ENCODE measurements at places on chromosomes 3 and 15. TPM values are rescaled to one million over a fixed set of nuclear protein-coding genes. Genes with fewer than 3 reads are reported as not detected.
A peak's percentile ranks its signal among the peaks of the same experiment; 100 is the strongest.

Gene CDHR4
- total RNA-seq: not detected

Gene CASR
- not detected for total RNA-seq

Gene DUT
- 108 TPM for total RNA-seq

Gene MYZAP
- total RNA-seq: 18.8 TPM

Gene CCDC39
- not detected for total RNA-seq

Gene FBXW12
- total RNA-seq: not detected

Gene KLHL40
- total RNA-seq: not detected

Gene SMCO1
- total RNA-seq: not detected

Gene RGMA
- 3.6 TPM for total RNA-seq

Gene FMN1
- 1.3 TPM for total RNA-seq

Gene TRPM1
- total RNA-seq: not detected

Gene ERC2
- total RNA-seq: not detected

GRCh38 chr15:62456011-62456920, 291.2 kb upstream of the C2CD4B start:
- no peak for DNase-seq

DNA sequence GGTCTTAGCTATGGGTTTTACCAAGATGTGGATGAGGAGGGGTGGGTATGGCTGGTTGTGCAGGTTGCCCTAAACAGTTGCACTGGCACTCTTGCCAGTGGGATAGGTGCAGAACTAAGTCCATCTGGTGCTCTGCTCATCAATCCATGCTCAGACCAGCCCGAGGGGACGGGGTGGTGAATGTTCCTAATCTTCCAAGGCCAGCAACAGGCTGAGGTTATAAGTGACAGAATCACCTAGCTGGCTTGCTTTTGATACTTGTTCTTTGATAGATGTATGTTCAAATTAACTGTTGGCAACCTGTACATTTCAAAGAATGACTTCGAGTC, 53.5 kb upstream of the CCR2 start:
- no peak for DNase-seq

DNA sequence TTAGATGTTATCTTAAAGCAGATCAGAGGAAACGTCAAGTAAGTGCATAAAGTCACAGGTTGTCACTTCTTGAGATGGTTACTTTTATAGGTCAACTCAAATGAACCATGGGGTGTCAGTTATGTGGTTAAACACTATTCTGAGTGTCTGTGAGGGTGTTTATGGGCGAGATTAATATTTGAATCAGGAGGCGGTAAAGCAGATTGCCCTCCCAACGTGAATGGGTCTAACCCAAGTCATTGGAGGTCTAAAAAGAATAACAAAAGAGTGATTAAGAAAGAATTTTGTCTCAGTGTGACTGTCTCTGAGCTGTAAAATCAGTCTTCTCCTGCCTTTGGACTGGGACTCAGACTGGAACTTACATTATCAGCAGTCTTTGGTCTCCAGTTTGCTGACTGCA, 977.5 kb downstream of the NAALADL2 start:
- DNase-seq: no peak

GRCh38 chr15:88450125-88450798, 16.9 kb downstream of the MRPL46 start:
- peak; percentile 36 for DNase-seq

GRCh38 chr3:39401983-39402382, 4.5 kb upstream of the RPSA start:
- DNase-seq: no peak

DNA sequence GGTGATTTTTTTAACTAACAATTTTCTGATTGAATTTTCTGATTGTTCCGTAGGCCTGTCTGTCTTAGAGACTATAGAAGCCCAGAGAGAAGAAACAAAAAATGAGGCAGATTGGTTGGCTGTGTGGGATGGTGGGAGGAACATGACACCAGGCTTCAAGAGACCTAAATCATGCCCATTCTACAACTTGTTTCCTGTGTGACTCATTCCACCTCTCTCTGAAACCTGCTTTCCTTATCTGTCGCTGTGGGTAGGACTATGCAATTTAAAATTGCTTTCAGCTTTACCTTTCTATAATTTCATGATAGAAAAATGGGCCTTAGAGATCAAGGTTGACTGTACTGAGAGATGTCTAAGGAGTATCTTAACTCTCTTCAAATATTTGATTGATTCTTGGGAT, 44.5 kb downstream of the OXNAD1 start:
- DNase-seq: no peak

DNA sequence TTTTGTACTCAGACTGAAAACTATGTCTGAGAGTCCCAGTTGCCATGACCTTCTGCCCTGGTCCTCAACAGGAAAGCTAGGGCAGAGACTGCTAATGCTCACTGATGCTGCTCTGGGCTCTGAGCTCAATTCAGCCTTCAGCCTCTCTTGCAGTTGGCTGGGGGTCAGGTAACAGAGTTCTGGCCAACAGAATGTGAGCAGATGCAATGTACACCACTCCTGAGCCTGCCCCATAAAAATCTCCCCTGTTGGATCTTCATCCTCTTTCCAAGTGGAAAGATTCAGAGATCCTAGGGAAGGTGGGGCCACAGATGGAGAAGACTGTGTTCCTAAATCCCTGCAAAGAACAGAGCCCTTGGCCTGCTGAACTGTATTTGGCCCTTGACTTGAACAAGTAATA, 87.8 kb downstream of the PDZRN3 start:
- peak; percentile 65 for DNase-seq

DNA sequence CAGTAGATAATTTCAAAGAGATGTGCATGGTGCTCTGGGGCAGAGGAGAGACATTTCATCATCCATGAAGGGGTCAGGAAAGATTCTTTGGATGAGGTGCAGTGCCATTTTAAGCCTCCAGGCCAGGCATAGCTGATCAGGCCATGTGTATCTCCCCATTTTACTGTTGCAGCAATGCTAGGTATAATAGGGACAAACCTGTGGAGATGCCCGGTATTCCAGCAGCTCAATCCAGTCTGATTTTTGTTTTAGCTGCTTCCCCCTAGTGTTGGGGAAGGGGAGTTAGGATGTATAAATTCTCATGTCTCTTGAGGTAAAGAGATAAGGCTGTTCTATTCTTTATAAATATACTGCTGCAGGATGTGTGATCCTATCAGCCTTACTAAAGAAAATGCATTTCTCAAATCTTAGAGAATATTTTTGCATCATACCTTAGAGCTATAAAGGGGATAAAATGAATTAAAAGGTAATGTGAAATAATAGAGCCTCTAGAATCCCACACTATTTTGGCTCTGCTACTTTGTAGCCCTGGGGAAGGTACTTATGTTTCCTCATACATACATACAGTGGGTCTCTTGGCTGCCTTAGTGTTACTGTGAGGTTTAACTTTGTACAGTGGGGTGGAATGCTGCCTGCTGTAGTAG, 5.2 kb downstream of the CDV3 start:
- DNase-seq: no peak

GRCh38 chr15:64883100-64883581, 28.6 kb upstream of the ANKDD1A start:
- DNase-seq: no peak

GRCh38 chr3:32435911-32436815, 44.5 kb downstream of the CMTM7 start:
- DNase-seq: no peak

DNA sequence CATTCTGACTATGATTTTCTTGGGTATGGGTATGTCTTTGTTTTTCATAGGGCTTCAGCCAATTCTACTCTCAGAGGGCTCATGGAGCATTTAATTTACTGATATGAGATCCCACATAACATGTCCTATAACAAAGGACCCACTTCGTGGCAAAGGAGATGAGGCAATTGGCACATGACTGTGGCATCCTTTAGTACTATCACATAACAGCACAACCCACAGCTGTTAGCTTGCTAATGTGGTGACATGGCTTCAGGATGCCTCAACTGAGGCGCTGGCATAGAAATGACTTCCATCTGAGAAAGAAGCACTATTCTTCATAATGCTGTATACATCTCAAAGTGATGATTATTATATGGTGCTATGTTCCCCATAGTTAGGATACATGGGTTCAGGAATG, 48.1 kb upstream of the RFX7 start:
- DNase-seq: no peak

GRCh38 chr3:25854635-25855034, 64.7 kb downstream of the OXSM start:
- DNase-seq: no peak

GRCh38 chr3:101077361-101078011, 84.3 kb upstream of the ABI3BP start:
- DNase-seq: no peak

- DNase-seq: no peak
Measured at GRCh38 chr3:48528754-48529153, 24.8 kb upstream of the SHISA5 start.

- no peak for DNase-seq
Measured at GRCh38 chr3:32797776-32798175, 20.0 kb upstream of the TRIM71 start.

DNA sequence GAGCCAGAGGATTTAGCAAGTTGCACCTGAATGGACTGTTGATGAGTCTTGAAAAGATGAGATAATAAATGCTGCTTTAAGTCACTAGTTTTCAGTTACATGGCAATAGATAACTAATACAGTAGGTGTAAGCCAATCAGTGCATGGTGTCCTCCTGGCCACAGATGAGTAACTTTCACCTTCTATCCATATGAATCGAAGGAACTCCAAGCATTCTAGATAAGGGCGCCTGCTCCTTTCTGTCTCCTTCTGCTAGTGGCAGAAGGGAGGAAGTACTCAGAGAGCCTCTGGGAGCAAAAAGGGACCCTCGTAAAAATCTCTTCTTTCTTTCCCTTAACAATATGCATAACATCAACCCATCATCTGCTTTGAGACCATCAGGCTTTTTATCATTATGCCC, 37.3 kb downstream of the TM6SF1 start:
- DNase-seq: no peak

GRCh38 chr15:60647246-60647645, 168.3 kb upstream of the ICE2 start:
- DNase-seq: no peak

- peak; percentile 76 for DNase-seq
Measured at GRCh38 chr15:96160269-96160668, 170.2 kb upstream of the NR2F2 start.

GRCh38 chr3:127443581-127444375, 146.8 kb downstream of the TPRA1 start:
- no peak for DNase-seq

- no peak for DNase-seq
Measured at GRCh38 chr3:14505803-14506500, 34.2 kb downstream of the GRIP2 start.

DNA sequence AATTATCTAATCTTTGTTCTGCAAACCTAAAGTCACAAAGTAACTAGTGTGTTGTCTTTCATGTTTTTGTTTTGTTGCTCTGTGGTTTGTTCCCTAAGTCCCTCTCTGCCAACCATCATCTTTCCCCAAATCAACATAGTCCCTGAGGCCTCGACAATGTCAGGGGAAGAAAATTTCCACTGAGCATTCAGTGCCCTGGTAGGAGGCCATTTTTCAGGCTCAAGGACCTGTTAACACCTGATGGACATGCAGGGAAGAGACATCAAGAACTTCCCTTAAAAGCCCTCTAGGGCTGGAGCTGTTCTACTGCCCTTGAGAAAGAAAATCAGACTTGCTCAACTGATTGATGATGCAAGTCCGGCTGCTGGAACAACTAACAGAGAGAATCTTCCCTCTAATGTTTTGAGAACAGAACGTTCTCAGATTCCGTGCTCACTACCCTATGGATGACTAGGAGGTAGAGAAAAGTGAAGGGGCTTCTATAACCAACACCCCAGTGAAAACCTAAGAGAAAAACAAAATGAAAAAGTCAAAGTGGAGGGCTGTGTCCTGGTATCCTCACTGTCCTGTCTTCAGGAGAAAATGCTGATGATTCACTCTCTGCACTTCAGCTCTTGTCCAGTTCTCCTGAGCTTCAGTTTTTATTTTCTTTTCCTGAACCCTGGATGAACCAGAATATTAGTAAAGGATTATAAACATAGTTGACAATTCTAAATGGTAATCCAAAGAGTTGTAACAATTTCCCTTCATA, 373.1 kb downstream of the FOXP1 start:
- DNase-seq: peak; percentile 28

DNA sequence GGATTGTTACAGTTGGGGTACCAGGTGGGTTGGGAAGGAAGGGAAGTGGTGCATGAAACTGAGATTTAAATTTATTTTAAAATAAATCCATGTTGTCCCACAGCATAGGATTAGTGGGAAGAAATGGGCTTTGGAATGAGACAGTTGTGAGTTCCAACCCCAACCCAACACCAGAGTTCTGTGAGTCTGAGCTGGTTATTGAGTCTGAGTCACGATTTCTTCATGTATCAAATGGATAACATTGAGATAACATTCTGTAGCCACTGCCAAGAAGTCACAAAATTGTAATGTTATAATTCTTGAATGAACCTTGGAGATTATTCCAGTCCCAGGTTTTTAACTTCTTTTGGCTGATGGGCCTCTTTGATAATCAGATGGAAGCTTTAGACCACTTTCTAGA, 13.7 kb downstream of the IFT122 start:
- DNase-seq: no peak

- no peak for DNase-seq
Measured at GRCh38 chr3:106575029-106575428, 706.2 kb upstream of the CBLB start.

DNA sequence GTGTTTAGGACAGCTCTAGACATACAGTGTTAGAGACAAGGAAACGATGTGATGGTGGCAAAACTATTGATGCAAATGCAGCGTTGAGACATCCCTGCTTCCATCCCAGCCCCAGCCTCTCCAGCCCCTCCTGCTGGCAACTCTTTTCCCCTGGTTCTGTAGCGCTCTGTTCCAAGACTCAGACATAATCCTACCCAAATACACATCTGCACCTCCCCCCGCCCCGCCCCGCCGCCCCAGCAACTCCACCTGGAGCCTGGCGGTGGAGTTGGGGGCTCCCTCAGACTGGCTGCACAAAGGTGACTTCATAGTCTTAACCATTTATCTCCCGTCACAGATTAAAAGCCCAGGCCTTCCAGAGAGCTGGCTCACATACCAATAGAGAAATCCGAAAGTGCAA, 7.2 kb upstream of the SEC22A start:
- DNase-seq: no peak

GRCh38 chr3:133038089-133038730, at the start of gene TMEM108:
TMEM108 (plus strand) TSS chr3:133038391.
- peak; percentile 76 for DNase-seq

GRCh38 chr3:132354916-132355702, 37.9 kb downstream of the ACP3 start:
- no peak for DNase-seq

DNA sequence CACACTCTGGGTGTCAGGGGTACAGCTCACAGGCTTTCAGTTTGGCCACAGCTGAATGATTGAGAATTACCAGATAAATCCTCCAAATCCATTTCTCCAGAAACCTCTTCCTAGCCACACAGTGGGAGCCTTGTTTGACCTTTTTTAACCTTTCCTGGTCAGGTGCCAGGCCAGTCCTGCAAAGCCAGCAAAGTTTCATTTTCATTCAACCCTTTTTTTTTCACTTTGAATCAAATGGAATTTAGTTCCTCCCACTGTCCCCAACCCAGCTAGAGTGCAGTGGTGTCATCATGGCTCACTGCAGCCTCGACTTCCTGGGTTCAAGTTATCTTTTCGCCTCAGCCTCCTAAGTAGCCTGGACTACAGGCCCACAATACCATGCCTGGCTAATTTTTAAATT, 67.8 kb downstream of the NSUN3 start:
- DNase-seq: no peak

- no peak for DNase-seq
Measured at GRCh38 chr3:114120211-114120610, 58.6 kb downstream of the DRD3 start.

GRCh38 chr3:20185331-20185678, 701 bp downstream of the SGO1 start:
- no peak for DNase-seq

- no peak for DNase-seq
Measured at GRCh38 chr15:36175186-36175740, 404.2 kb upstream of the CDIN1 start.
